ENCODE measurements at places on chromosomes 16 and 17.

- no peak for DNase-seq
Observed at GRCh38 chr17:1649844-1650501, at the start of gene RILP. Gene RILP (minus strand): TSS chr17:1649866. CDS start chr17:1649804, 62 bp downstream.

GRCh38 chr16:57502048-57502775 lies 15.9 kb upstream of the DOK4 start:
- DNase-seq = no peak

DNA sequence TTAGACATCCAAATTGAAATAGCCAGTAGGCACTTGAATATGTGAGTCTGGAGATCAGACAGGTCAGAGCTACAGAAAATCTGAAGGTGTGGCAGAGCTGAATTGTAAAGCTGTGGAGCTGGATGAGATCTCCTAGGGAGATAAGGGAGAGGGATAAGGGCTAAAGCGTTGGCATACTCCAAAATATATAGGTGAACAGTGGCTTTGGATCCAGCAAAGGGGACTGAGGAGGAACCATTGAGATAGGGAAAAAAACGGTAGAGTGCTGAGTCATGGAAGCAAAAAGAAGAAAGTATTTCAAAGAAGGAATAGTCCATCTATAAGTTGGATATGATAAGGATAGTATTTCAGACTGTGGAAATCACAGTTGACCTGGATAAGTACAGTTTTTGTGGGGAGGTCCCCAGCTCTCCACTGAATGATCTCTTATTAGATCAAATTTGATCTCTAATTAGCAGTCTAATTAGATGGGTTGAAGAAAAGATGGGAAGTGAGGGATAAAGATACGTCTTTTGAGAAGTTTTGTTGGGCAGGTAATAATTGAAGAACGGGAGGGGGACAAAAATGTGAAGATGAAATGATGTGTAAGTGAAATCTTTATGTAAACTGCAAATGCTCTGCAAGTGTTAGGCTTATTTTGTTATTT lies 587 bp upstream of the DBF4B start:
- no peak for DNase-seq

- no peak for DNase-seq
Observed at GRCh38 chr16:50185005-50185505, 31.9 kb downstream of the TENT4B start.

DNA sequence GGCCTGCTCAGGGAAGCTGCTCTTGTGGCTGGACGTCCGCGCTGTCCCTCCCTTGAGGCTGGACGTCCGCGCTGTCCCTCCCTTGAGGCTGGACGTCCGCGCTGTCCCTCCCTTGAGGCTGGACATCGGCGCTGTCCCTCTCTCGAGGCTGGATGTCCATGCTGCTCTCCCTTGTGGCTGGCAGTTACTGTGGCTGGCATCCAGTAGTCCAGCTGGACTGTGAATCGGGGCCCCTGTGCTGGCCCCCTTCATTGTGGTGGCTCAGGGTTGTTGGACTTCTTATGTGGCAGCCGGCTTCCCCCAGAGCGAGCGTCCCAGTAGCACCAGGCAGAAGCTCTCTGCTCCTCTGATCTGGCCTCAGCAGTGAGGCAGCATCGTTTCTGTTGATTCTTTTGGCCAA lies 141.5 kb downstream of the IRF8 start:
- no peak for DNase-seq

DNA sequence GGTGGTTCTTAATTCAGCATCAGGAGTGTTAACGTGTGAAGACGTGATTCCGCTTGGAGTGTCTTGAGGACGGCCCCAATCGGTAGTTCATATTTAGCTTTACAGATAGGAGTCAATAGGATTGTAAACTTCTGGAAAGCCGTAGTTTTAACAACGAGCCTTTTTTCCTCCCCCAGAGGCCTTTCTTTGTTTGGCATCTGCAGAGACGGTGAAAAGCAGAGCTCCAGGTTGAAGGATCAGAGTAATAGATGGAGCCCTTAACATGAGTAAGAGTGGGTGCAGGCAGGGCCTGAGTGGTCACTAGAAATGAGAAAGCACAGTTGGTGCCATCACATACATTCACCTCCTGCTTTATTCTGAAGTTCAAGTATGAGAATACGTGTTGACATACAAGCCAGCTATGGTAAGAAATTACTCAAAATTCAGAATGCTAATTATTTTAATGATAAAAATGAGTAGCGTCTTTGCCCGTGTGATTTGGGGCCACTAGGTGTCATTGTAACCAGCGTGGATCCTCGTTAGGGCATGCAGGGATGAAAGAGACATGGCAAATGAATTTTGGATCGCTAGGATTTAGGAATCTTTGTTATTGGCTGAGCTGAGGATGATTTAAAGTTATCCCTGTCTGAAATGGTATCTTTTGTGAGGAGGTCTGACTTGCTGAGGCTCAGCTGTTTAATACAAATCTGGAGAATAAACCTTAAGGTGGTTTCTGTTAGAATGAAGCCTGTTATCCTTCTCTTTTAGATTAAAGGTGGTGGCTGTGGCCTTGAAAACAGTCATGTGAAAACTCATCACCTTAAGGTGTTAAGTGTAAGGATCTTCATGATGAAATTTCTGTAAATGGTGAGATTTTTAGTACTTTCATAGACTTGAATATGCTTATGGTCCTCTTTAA lies 18.6 kb downstream of the PRCD start:
- no peak for DNase-seq

DNA sequence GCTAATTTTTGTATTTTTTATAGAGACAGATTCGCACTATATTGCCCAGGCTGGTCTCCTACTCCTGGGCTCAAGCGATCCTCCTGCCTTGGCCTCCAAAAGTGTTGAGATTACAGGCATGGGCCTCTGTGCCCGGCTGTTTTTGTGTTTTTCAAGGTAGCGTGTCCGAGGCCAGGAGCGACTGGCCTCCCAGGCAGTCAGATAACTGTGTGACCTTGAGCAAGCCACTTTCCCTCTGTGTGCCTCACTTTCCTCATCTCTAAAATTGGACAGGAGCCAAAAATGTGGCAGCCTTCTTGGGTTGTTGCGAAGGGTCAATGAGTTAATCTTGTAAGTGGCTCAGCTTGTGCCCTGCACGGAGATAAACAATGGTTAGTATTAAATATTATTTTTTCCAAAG lies 2.4 kb downstream of the ABCC1 start:
- DNase-seq = no peak

DNA sequence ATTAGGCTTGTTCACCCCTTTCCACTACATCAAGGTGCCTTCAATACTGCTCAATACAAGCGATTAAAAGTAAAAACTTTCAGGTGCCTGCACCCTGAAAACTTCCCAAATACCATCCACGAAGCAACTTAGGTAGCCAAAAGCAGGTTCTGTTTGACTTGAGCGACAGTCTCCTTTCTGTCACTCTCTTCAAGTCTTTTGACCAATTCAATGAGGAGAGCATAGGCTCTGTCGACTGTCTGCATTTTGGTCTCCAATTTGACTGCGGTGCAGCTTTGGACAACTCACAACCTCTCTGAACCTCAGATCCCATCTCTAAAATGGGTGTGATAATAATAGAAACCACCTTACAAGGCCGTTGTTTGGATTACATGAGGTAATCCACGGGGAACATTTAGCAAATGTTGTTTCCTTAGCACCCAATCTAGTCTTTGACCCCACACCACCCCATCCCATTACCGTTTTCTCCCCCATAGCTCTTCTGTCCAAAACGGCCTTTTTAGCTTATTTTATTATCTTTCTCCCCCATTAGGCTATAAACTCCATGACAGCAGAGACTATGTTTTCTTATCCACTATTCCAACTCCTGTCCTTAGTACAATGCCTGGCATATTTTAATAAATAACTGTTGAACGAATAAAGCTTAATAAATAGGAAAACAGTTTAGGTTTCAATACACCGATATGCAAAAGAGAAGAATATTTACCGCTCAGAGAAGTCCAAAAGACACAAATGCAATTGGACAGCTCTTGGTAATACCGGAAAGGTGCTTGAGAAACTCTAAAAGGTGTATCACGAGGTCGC lies 999 bp downstream of the MARF1 start:
- no peak for DNase-seq

- DNase-seq = no peak
Observed at GRCh38 chr17:76120658-76121008, 17.0 kb upstream of the EXOC7 start.

DNA sequence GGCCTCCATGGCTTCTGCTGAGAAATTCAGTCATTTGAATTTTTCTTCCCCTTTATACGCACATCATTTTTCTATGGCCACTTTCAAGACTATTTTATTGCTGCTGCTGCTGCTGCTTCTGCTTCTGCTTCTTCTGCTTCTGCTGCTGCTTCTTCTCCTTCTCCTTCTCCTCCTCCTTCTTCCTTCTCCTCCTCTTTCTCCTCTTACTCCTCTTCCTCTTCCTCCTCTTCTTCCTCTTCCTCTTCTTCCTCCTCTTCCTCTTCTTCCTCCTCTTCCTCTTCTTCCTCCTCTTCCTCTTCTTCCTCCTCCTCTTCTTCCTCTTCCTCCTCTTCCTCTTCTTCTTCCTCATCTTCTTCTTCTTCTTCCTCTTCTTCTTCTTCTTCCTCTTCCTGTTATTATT lies 22.4 kb downstream of the CPD start:
- DNase-seq = no peak

DNA sequence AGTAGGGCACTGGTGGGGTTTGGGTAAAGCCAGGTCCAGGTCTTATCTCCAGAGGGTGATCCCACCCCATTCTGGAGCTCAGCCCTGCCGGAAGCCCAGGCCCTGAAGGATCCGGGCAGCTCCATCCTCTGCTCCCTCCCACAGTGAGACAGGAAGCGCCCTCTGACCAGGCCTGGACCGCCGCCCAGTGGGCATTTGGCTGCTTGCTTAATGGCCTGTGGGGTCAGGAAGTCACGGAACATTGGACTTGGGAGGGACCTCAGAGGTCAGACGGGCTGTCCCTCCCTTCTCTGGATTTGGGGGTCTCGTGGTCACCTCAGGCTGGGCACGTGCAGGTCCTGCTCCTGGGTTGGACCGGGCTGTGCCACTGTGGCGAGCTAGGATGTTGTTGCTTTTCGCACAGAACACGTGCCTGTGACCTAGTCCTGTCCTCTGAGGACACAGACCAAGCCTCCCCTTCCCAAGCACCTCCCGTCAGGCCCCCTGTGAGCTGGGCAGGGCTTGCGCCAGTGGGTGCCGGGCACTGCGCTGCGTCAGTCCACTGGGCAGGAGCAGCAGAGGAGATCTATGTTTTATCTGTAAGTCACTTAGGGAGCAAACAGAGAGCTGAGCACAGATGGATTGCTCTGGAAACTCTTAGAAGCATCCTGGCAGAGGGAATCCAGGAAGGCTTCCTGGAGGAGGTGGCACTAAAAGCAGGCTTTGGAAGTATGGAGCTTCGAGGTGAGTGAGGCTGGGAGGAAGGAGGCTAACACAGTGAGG lies 49.4 kb upstream of the GSE1 start:
- no peak for DNase-seq

GRCh38 chr17:9419932-9420453 lies 155.6 kb downstream of the STX8 start:
- no peak for DNase-seq

DNA sequence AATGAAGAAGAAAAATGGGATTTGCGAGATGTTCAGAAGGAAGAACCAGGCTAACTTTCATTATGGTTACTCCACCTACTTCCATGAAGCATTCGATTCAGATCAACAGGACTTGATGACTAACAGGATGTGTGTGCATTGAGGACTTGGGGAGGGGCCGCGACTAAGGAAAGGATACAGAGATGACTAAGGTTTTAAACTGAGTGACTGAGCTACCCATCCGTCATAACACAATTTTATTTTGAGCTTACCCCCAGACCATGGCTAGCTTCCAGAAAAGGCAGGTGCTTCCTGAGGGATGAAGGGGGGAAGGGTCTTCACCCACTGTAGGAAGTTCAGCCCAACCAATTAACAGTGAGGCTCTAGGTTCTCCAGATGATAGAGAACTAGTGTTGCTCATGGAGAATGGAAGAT lies 2.5 kb upstream of the CDYL2 start:
- no peak for DNase-seq

- no peak for DNase-seq
Observed at GRCh38 chr17:46776298-46777005, 42.0 kb downstream of the WNT3 start.

GRCh38 chr16:73304008-73304774 lies 256.3 kb upstream of the ZFHX3 start:
- no peak for DNase-seq

DNA sequence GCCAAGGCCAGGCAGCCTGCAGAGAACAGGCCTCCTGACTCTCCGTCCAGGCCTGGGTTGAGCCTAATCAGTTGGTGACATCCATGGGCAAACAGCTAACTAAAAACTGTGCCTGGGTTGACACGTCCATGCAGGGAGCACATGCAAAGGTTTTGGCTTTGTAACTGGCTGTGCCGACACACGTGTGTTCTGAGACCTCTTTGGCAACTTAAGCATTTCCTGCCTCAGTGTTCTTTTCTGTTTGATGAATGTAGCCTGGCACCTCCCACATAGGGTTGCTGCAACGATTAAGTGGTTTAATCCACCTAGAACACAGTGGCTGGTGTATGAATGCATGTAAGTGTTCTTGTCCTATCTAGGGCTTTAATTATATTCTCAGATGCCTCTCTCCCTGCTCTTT lies 3.2 kb downstream of the BCO1 start:
- DNase-seq = no peak

GRCh38 chr16:87271256-87271655 lies 45.9 kb downstream of the C16orf95 start:
- no peak for DNase-seq

- no peak for DNase-seq
Observed at GRCh38 chr16:1362807-1363206, 11.1 kb downstream of the GNPTG start.

DNA sequence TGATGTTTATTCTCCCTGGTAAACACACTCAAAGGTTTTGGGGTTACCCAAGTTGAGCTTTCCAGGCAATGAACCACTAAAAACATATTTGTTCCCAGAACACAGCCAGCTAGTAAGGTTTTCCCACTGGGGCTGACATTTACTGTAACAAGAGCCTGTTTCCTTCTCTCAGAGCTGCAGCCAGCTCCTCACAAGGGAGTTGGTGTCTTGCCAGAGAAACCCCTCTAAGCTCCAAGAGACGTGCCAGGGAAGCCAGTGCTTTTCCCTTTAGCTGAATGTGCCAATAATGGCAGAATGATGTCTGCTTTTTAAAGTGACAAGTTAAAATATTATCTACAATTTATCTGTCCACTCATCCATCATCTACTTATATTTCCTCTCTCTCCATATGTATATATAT lies 170.8 kb upstream of the RBFOX1 start:
- no peak for DNase-seq

- DNase-seq = no peak
Observed at GRCh38 chr16:243348-243747, 8.7 kb downstream of the FAM234A start.

DNA sequence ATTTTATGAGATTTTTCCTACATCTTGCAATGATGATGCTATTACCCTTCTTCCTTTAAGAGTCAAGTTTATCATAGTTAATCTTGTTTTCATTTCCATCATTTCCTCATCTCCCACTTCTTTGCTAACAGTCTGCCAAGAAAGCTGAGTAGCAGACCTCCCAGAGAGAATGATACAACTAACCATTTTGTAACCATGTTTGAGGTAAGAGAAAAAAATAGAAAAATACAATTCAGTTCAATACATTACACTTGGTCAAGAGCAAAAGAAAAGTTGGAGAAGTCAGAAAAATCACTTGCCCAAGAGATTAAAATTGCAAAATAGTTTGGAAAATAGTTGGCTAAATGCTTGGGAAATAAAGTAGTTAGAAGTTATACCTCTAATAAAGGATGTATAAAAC lies 154.4 kb downstream of the ABCA8 start:
- DNase-seq = no peak
